ENCODE measurements at places on chromosomes 1 and 21.

DNA sequence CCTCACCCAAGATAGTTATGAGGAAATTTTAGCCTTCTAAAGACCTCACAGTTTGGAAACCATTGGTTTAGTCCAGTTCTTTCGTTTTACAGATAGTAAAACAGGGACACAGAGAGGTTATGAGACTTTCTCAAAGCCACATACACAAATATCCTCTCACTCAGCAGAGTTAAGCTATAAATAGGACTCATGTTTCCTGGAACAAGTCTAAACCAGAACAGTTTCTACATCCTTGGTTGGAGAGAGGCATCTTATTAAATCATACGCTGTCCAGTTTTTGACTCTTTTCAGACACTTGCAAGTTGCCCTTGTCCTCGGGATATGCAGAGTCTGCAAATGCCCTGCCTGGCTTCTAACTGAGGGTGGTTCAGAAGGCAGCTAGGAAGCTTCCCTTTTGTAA lies 462.1 kb upstream of the DEPDC1 start:
- no peak for DNase-seq

DNA sequence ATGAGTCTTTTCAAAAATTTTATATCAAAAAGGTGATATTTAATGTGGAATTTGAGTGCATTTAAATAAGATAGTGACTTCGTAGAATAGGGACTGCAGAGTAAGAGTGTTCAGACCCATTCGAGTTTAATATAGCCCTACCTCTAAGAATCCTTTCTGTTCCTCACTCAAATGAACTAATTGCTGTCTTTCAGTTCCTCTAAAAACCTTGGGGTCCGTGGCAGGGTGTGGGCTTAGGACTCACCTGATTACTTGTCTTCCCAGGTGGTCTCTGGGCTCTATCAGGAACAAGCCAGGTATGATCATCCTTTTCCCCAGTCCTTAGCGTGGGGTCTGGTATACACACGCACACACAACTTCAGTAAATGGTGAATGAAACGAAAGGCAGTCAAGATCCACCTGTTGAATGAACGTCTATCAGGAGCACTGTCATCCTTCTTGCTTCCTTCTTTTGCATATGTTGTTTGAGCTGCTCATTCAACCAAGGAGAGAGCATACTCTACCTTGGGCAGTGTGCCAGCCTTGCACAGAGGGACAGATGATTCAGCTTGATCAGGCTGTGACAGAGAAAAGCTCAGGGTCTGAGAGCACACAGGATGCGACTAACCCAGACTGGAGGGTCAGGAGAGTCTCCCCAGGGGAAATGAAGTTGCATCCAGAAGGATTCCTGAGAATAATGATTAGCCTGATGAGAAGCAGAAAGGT lies 1.2 kb upstream of the RNF11 start:
- no peak for DNase-seq

DNA sequence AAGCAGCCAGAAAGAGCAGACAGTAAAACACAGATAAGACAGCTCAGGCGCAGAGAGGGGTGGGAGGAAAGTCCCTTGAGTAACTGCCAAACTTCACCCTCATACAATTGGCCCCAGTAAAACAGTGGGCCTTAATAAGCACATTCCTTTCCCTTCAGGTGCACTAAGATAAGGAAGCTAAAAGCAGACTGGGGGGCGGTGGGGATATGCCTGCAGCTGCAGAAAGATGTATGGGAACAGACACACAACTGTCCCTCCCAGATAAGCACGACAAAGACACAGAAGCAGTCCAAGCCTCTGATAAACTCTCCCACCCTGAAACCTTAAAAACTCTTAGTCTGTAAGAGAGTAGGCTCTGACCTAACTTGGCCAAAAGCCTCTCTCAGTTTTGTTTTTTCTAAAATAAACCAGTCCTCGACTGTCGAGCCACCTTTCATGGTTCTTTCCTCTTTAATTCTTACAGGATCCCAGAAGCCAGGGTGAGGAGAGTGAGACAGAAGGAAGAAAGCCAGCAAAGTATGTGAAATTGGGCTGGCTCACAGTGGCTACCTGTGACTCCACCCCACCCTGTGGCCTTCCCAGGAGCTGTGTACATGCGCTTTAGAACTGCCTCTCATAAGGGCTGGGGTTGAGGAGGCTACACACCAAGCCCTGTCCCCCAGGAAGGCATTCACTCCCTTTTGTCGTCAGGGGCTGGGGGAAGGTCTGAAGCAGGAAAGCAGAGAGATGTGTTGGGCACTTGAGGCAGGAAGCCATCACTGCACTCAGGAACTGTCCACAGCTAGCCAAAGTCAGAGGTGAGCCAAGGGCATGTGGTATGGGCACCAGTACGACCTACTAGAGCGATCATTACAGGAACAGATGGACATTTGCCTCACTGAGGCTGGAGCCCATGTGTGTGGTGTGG lies 4.6 kb downstream of the PGLYRP4 start:
- no peak for DNase-seq

GRCh38 chr1:176325664-176326063 lies 118.6 kb upstream of the COP1 start:
- no peak for DNase-seq

DNA sequence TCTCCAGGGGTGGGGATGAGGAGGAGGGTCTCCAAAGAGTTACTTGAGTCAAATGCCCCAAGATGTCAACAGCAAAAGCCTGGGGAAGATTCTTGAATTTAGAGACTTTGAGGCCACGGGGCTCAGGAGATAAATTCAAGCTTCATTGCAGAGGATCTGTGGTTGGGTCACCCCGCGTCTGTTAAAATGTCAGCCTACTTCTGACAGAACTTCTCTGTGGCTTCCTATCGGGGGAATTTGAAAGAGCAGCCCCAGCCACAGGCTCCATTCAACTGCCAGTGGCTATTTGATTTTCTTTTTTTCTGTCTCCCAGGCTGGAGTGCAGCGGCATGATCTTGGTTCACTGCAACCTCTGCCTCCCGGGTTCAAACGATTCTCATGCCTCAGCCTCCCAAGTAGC lies 62.5 kb upstream of the EFHD2 start:
- DNase-seq = no peak

GRCh38 chr1:209107535-209107934 lies 476.0 kb upstream of the CAMK1G start:
- DNase-seq = no peak

- no peak for DNase-seq
These were observed 118.3 kb downstream of the NOS1AP start for GRCh38 chr1:162187687-162188276.

- DNase-seq = no peak
These were observed 41.2 kb downstream of the LMO4 start for GRCh38 chr1:87369736-87370478.

- DNase-seq = no peak
These were observed 46.6 kb upstream of the RAB4A start for GRCh38 chr1:229224308-229224707.

DNA sequence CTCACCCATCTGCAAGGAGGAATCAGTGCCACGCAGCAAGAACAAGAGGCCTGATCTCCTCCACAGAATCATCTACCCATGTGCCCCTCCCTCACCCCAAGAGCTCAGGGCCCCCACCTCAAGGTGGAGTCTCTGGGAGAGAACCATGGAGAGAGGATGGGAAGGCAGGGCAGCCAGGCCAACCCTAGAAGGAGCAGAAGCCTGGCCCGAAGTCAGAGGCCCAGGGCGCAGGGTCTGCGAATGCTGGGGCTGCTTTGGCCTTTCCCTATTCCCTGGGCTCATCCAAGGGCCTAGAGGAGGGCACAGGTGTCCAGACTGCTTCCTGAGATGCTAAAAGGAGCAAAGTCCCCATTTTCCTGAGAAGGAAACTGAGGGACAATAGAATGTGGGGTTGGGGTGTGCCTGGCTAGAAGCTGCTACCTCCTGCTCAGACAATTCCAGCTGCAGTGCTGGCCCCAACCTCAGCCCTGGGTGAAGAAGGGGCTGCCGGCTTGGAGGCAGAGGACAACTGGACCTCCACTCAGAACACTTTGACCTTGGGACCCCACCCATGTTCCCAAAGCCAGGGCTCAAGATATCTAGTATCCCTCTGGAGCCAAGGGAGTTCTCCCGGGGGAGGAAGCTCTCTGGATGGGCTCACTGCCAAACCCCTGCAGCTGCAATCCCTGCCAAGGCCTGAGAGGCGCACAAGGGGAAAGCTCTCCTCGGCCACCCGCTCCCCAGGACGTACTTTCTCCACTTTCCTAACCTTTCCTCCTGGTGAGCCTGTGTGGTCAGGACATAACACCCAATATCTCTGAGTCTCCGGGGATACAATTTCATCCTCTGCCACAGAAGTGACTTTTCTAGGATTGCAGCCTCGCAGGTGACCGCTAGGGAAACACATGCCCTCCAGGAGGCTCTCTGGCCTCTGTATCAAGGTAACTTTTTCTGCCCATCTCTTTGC lies 16.6 kb upstream of the LEMD1 start:
- DNase-seq = no peak

DNA sequence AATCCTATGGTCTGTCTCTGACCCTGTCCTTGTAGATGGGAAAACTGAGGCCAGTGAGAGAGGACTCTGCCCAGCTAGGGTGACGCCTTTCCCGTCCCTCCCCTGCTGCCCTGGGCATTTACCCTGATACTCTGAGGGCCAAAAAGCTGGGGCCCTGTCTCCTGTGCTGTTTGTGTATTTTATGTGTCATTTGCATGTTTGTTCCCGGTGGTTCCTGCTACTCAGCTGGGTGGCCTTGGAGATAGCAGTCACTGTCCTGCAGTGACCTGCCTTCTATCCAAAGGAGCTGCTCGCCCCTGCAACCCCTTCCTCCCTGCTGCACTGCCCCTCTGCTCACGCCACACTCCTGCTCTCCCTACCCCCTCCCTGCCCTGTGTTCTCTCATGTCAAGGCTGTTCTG lies 41.1 kb upstream of the KDM4A start:
- no peak for DNase-seq

DNA sequence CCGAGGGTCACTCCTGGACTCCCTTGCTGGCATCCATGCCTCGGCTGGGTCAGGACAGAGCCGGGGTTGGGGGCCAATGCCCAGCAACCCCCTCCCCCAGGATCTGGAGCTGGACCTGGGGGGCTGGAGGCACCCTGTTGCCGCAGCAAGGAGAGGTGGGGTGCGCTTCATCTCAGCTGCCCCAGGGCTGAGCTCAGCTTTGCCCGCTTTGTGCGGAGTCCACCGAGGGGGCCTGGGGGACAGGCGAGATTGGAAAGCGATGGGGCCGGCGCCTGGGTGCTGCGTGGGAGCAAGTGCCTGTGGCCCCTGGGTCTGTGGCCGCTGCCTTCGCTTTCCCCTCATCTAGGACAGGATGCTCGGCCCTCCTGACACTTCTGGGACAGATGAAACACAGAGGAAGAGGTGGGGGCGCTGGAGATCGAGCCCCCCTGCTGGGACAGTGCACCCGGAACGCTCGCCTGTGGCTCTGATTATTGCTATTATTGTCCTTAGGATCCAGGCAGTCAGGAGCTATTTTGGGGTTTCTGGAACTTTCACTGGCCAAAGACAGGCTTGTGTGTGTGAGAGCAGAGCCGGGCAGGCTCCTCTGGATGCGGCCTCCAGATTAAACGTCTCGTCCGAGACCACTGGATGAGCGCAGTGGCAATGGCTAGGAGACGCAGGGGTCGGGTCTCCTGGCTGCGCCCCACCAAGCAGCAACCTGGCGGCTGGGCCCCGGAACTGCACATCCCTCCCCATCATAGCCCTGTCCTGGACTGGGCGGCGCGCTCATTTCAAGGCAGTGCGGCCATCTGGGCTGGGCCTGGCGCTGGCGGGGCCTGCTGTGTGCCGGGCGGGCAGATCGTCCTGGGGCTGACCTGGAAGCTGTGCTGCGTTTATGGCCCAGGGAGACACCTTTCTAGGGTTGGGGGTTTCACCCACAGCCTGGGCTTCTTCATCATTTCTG lies 13.8 kb downstream of the PRDM16 start:
- DNase-seq = no peak

DNA sequence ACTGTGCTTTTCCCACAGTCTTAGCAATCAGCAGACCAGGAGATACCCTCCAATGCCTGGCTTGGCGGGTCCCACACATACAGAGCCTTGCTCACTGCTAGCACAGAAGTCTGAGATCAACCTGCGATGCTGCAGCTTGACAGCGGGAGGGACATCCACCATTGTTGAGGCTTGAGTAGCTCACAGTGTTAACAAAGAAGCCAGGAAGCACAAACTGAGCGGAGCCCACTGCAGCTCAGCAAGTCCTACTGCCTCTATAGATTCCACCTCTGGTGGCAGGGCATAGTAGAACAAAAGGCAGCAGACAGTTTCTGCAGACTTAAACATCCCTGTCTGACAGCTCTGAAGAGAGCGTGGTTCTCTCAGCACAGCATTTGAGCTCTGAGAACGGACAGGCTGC lies 33.4 kb downstream of the MNDA start:
- DNase-seq = no peak

GRCh38 chr1:86948212-86948611 lies 33.8 kb downstream of the HS2ST1 start:
- no peak for DNase-seq

DNA sequence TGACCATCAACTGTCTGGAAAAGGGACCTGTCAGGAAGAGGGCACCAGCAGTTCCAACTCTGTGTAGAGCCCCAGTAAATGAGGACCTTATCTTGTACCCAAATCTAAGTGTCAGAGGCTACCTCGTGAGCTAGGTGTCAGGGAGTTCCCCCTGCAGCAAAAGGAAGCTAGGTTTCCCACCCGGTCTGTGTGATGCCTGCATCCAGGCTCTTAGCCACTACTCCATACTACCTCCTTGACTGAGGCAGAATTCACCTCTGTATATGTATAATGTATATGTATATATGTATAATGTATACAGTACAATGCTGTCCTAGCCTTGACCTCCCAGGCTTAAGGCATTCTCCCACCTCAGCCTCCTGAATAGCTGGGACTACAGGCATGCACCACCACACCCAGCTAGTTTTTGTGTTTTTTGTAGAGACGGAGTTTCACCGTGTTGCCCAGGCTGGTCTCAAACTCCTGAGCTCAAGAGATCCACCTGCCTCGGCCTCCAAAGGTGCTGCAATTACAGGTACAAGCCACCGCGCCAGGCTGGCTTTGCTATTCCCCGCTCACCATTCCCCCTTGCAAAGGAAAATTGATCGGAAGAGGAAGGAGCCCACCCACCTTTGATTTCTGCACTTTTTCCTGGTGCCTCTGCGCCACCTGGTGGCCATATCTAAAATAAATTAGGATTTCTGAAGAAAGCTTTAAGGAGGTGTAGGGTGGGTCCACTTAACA lies 15.7 kb upstream of the LUZP1 start:
- DNase-seq = no peak

DNA sequence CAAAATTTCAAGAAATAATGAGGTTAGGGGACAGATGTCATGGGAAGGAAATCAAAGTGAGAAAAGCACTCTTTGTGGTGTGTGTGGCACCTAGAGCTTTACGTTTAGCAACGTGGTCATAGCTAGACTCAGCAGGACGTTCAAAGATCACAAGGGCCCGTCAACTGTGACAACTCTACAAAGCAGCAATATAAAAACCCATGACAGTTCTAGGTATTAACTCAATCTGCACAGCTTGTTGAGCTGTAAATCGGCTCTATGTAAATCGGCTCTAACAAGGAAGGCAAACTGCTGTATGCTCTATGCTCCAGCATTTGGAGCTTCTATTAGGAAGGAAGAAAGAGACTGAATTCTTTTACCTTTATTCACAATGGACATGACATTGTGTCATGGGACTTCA lies 64.8 kb downstream of the TP53BP2 start:
- DNase-seq = no peak

DNA sequence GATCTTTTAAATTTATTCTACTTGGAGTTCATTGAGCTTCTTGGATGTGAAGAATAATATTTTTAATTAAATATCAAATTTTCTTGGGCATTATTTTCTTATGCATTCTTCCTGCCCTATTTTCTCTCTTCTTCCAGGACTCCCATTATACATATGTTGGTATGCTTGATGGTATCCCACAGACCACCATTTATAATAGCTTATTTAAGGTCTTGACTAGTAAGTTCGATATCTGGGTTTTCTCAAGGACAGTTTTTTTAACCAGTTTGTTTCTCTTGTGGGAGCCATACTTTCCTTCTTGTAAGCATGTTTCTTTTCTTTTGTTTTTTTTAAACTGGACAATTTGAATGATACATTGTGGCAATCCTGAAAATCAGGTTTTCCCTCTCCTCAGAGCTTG lies 15.4 kb upstream of the DDR2 start:
- no peak for DNase-seq

All from HS-5 (cell line).